ENCODE measurements at places on chromosomes 7 and 10.
A peak's percentile ranks its signal among the peaks of the same experiment; 100 is the strongest.

DNA sequence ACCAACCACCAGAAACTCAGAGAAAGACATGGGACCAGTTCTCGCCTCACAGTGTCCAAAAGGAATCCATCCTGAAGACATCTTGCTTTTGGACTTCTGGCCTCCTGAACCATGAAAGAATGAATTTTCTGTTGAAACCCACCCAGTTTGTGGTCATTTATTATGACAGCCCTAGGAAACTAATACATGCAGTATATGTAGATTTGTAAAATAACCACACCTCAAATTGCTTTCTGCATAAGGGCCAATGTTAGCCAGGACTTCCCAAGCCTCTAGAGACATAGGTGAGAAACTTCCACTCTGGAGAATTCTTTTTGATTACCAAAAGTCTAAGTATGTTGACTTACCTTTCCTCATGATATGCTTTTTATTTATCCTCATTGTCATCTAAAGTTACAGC lies 210.5 kb upstream of the SP4 start:
- DNase-seq, result no peak

- DNase-seq, result no peak
Measured at GRCh38 chr7:47944536-47945260, 3.6 kb downstream of the PKD1L1 start.

DNA sequence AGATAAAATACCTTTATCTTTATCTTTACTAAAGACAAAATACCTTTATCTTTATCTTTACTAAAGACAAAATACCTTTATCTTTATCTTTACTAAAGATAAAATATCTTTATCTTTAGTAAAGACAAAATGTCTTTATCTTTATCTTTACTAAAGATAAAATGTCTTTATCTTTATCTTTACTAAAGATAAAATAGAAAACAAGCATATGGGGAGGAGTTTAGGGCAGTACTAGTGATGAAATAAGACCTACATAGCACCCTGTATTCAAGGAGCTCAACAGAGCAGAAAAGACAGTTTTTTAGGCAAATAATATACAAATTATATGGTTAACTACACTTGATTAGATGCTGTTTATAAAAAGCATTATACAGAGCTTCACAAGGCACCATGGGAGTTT lies 19.3 kb downstream of the ANKRD22 start:
- DNase-seq, result no peak

GRCh38 chr7:95267754-95268153 lies 56.6 kb downstream of the PON1 start:
- DNase-seq, result no peak

DNA sequence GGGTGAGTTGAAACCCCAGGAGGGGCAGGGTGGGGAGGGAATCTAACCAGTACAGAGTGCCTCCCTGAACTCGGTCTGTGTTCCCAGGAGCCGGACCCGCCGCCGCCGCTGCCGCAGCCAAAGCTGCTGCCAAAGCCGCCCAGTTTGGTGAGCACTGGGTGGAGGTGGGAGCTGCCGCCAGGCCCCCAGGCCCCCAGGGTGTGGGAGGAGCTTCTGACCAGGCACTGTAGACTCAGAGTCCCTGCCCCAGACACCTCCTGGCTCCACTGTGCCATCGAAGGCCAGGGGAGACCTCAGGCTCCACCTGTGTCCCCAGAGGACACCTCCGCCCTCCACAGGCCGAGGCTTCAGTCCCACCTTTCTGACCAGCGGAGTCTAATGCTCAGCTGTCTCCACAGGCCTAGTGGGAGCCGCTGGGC lies 20.4 kb upstream of the LIMK1 start:
- no peak for DNase-seq

- no peak for DNase-seq
Measured at GRCh38 chr7:68381731-68382130, 1216.5 kb upstream of the AUTS2 start.

DNA sequence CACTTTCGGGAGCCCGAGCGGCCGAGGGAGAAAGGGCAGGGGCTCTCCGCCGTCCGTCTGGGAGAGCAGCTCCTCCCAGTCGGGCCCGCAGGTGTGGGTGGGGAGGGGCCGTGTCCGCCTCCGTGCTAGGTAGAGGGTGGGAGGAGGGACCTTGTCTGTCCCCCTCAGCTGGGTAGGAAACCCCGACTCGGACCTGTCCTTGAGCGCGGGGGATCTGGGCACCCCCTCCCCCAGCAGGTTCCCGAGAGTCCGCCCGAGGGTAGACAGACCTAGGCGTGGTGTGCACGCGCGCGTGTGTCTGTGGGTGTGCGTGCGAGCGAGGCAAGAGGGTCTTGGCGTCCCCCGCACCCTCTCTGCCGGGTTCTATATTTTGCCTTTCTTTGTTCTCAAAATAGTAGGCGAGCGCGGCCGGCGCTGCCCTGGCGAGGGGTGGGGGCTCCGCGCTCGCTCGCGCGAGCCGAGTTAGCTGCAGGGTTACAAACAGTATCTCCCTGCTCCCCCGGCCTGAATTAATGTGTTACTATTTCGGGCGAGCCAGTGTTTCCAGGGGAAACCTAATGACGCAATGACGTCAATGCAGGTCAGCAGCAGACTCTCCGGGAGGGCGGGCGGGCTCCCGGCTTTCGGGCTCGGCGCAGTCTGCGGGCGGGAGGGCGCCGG lies 73.9 kb upstream of the LEP start:
- DNase-seq, result peak; percentile 30

DNA sequence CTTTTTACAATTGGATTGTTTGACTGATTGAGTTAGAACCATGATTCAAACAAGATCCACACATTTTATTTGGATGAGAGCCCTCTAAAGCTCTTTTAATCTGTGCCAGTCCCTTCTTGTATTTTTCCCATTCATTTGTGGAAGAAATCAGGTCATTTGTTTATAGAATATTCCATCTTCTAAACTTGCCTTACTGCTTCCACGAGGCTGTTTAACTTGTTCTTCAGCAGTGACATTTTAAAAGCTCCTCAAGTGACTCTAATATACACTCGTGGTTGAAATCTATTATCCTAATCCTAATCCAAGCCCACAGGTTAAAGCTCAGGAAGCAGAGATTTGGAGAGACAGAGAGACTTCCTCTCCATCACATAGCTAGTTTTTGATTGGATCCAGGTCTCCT lies 155.4 kb upstream of the SVIL start:
- no peak for DNase-seq

DNA sequence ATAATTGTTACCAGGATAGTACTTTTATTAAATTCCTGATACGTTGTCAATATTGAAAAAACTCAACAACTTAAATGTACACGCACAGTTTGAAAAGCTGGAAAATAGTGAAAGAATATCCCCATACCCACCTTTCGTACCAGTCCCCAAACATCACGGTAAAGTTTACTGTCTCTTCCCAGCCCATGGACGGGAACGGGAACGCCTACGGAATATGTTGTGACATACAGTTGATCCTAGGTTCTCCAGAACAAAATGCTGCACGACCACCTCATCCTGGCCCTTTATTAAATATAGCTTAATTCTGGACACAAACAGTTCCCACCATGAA lies 527 bp upstream of the BCAP29 start:
- DNase-seq, result no peak

GRCh38 chr7:95596198-95597063 lies at the start of gene PDK4:
Gene PDK4, minus strand, starts transcription at chr7:95596516. Its CDS starts 223 bp downstream, at chr7:95596293.
- DNase-seq, result no peak

GRCh38 chr10:50807851-50808776 lies 68.4 kb downstream of the ASAH2B start:
- DNase-seq, result no peak

GRCh38 chr7:75650062-75650461 lies 88.7 kb downstream of the HIP1 start:
- no peak for DNase-seq

DNA sequence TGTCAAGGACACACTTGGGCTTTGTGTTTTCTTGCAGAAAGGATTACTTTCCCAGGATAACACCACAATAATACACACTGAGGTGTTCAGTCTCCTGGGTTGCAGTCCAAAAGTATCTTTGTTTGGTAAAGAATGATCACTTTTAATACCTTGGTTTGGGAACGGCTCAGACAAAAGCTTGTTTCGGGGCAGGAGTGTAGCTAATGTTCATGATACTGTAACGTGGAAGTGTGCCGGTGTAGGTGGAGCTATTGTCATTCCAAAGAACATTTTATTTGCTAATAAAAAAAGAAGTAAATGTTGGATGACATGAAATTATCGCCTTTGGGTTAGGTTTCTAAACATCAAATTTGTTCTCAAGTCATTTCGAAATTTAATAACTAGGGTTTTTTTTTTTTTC lies 1.2 kb downstream of the EIF4H start:
- DNase-seq, result no peak

- DNase-seq, result no peak
Measured at GRCh38 chr7:22920672-22921071, 93.3 kb downstream of the HYCC1 start.

GRCh38 chr10:12594448-12594944 lies 245.1 kb downstream of the CAMK1D start:
- DNase-seq, result no peak

DNA sequence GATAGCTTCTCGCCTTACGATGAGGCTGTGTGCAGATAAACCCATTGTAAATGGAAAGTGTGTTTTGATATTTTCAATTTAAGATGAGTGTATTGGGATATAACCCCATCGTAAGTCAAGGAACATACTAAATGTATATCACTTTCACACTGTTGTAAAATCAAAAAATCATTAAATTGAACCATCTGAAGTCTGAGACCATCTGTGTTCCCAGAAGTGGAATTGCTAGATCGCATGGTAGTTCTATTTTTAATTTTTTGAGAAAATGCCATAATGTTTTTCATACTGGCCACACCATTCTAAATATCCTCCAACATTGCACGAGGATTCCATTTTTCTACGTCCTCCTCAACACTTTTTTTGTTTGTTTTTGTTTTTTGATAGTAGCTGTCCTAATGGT lies 209.1 kb upstream of the MTPN start:
- DNase-seq, result no peak

GRCh38 chr7:101707587-101707986 lies 78.5 kb upstream of the MYL10 start:
- DNase-seq, result no peak

DNA sequence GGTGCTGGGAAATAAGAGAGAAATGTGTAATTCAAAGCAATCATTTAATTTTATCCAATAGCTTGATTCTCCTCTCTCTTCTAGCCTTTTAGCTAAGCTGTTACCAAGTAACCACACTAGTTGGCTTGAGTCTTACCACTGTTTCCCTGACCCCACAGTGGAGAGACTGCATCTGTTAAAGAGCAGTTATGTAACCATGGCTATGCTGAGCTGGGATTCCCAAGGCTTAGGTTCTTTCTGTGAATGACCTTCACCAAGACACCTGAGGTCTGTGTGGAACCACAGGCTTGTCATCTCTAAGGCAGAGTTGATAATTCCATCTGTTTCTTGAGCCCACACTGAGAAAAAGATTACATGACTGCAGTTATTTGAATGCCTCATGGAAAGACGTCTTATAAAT lies 47.7 kb upstream of the ATRNL1 start:
- no peak for DNase-seq

- no peak for DNase-seq
Measured at GRCh38 chr10:125201108-125201524, 40.8 kb upstream of the CTBP2 start.

- DNase-seq, result no peak
Measured at GRCh38 chr10:27611236-27611635, 107.1 kb downstream of the RAB18 start.

DNA sequence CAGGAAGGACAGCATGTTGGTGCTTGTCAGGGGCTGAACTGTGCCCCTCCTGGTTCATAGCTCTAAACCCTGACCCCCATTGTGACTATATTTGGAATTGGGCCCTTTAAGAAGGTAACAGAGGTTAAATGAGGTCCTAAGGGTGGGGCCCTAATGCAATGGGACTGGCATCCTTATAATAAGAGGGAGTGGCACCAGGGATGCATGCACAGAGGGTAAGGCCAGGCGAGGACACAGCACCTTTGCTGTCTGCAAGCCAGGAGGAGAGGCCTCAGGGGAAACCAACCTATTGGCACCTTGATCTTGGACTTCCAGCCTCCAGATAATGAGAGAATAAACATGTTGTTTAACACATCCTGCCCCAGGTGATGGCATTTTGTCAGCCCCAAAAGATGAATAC lies 61.3 kb upstream of the EBF3 start:
- DNase-seq, result no peak

DNA sequence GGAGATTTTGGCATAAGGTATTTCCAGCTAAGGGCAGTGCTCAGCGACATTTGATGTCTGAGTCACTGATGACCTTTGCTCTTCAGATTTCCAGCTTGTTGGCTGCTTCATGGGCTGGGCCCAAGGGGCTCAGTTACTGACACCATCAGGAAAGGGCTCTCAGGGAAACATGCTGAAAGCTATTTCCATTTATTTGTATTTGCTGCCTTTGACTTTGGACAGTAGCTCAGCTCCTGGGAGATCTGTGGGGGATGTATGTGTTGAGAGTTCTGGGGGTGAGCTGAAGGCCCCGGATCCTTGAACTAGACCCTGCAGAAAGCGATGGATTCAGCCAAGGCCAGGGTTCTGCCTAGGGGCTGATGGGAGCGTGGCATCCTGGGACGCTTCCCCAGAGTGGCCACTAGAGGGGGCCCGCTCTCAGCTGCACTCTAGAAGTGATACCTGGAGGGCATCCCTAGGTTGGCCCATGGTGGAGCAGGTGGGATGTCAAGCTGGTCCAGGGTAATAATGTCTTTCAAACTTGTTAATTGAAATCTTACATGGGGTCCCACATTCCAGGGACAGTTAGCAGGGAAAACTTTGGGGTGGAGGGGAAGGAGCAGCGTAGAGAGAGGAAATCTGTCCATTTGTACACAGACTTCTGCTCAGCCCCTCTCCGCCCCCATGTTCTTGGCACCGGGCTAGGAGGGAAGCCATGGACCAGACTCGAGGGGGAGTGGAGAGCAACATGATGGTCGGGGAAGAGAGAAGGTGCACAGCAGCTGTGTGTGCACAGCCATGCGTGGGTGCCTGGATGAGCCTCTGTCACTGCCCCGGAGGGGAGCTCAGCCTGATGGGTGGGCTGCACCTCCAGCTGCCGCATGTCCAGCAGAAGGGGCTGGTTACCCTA lies 3.0 kb upstream of the BTBD16 start:
- no peak for DNase-seq

GRCh38 chr10:14648946-14649345 lies 125.8 kb downstream of the FAM107B start:
- DNase-seq, result no peak

DNA sequence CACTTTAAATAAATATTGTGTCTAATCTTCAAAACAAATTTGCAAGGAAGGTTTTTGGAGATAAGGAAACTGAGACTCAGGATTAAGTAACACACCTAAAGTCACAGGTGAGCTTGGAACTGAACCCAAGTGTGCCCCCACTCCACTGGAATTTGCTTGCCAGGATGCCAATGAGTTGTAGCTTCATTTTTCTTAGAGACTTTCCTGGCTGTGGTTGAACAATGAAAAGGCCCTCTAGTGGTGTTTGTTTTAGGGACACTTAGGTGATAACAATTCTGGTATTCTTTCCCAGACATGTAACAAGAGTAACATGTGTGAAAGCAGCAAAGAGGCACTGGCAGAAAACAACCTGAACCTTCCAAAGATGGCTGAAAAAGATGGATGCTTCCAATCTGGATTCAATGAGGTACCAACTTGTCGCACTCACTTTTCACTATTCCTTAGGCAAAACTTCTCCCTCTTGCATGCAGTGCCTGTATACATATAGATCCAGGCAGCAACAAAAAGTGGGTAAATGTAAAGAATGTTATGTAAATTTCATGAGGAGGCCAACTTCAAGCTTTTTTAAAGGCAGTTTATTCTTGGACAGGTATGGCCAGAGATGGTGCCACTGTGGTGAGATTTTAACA lies 1.5 kb downstream of the IL6 start:
- no peak for DNase-seq

- no peak for DNase-seq
Measured at GRCh38 chr10:77156406-77156879, 481.2 kb downstream of the KCNMA1 start.

- DNase-seq, result no peak
Measured at GRCh38 chr10:23417254-23417653, 21.6 kb upstream of the OTUD1 start.

- no peak for DNase-seq
Measured at GRCh38 chr7:2567679-2568278, 9.0 kb downstream of the IQCE start.

Measured in NCI-H2107 (cell line).